ENCODE measurements at places on chromosomes 16 and 17.

DNA sequence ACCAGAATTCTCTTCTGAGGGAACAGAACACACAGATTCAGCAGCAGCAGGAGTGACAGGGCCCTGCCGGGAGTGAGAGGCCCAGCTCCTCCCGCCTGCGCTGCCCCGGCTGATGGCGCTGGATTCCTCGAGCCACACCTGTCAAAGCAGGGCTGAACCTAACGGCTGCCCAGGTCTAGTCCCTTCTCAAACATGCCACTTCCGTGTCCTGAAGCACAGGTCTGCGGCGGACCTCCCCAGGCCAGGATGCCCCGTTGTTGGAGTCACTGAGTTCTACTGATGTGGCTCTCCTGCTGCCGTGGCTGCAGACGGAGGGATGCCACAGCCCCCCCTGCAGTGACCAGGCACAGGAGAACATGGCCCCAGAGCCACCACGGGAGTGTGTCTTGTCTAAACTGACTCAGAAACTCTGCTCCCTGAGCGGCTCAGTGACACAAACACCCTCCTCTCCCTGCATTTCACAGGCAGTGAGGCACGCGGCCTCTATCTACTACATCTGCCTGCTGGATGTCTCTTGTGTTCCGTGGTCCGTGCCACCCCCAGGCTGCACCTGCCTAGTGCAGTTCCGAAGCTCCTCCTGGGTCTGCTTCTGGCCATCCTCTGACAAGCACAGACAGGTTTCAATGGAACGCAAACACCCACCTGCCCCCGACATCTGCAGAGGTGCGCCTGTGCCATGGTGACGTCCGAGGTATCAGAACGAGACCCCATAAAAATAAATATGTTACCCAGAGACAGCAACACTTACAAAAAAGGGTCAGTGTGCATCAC, 44.7 kb upstream of the DNAH17 start:
- DNase-seq: no peak

GRCh38 chr16:1990351-1991134, 773 bp downstream of the SYNGR3 start:
- DNase-seq: peak; percentile 86

GRCh38 chr17:41486809-41487530, 2.7 kb downstream of the KRT36 start:
- DNase-seq: peak; percentile 61

- DNase-seq: no peak
Measured at GRCh38 chr17:22454070-22454999, 762.0 kb downstream of the KCNJ18 start.

DNA sequence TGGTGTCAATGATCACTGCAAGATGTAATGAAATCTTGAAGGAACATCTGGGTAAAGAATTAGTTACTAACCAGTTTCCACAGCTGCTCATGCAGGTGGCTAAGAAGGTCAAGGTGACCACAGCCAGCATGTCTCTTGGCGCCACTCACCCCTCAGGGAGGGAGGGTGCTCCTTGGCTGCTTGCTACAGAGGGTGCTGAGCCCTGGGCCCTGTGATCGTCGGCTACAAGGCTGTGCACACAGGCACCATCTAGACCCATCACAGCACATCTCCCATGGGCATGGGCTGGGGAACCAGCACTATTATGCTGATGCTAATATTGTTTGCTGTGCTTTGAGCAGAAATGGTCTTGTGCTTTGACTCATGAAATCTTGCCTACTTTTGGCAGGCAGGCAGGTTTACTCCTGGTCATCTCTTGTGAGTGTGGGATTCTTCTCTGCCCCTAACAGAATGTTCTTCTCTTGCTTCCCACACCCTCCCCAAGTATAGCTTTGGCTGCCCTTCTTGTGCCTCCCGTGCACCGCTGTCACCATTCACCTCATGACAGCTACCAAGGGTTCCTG, 36.4 kb downstream of the TXNDC11 start:
- no peak for DNase-seq

DNA sequence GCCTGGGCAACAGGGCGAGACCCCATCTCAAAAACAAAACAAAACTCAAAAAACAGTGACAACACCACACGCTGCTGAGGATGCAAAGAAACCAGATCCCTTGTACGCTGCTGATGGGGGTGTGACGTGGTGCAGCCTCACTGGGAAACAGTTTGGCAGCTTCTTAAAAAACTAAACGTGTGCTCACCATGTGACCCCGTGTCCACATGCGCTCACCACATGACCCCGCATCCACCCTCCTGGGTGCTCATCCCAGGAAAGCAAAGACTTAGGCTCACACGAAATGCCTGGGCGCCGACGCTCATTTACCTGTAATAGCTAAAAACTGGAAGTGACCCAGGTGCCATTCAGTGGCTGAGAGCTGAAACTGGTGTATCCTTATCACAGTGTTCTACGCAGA, 19.9 kb upstream of the RPL13 start:
- no peak for DNase-seq

- peak; percentile 37 for DNase-seq
Measured at GRCh38 chr16:1960665-1961630, 1.6 kb downstream of the NDUFB10 start.

- DNase-seq: peak; percentile 54
Measured at GRCh38 chr17:36932694-36933511, 4.4 kb upstream of the LHX1 start.

GRCh38 chr17:48122665-48123045, 15.1 kb downstream of the SNX11 start:
- no peak for DNase-seq

DNA sequence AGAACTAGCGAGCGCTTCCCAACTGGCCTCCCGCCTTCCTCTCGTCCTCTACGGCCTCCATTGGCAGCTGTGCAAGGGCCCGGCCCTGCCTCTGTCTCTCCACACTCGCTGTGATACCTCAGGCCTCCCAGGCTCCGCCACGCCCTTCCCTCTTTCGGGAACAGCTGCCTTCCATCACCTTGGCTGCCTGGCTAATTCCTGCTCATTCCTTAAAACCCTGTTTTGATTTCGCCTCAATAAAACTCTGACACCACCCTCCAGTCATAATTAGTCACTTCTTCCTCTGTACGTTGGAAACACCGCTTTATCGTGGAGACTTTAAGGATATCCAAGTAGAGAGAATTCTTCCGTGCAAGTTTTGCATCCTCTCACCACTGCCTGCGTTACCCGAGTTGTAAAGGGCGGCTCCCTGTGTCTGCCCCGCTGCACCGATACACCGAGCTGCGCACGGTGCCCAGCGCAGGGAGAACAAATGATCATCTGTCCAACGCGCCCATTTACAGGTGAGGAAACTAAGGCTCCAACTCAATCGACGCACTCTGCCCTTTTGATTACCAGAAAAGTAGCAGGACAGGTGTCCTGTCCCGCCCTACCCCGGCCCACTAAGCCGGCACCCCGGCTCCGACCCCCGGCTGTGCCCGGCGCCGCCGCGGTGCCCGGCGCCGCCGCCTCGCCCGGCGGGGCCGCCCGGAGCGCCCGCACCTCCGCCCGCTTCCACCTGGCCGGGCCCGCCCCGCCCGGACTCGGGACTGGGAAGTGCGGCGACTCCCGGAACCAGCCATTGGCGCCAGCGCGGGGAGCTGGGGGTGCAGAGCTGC, 139.7 kb downstream of the SEC14L1 start:
- DNase-seq: no peak

GRCh38 chr16:3949946-3950342, 69.4 kb upstream of the CREBBP start:
- DNase-seq: no peak

GRCh38 chr17:55200904-55201303, 63.9 kb upstream of the HLF start:
- no peak for DNase-seq
